ENCODE measurements at places on chromosomes 6 and 20.

DNA sequence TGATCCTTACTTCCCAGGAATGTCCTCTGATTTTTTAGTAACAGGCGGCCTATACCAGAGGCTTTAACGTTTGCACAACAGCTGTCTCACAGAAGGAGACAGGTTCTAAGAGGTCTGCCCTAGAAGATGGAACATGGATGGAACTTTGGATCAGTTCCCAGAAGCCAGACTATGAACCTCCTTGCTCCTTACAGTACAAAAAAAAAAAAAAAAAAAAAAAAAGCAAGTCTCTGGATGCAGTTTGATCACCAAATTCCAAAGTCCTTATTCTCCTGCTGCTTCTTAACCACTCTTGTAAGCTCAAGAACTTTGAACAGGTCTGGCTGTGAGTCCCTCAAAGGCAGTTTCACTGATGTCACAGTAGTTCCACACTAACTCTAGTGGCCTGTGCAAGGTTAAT lies 2.0 kb upstream of the TRMT11 start:
- no peak for DNase-seq

DNA sequence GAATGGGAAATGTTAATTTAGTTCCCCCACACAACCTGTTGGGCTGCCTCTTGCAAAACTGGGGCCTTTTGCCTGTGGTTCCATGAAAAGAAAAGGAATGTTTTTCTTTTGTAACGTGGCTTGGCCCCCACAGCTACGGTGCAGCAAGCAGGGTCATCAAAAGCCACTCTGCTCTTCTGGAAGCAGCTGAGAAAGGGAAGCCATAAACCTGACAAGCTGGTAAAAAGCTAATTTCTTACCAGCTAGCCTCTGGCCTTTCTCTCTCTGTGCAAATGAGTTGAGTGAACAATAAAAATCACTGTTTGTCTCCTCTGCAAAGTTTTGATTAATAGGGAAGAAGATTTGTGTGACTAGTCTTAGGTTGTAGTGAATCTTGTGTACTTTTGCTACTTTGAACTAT lies 23.5 kb upstream of the NOTCH4 start:
- no peak for DNase-seq

DNA sequence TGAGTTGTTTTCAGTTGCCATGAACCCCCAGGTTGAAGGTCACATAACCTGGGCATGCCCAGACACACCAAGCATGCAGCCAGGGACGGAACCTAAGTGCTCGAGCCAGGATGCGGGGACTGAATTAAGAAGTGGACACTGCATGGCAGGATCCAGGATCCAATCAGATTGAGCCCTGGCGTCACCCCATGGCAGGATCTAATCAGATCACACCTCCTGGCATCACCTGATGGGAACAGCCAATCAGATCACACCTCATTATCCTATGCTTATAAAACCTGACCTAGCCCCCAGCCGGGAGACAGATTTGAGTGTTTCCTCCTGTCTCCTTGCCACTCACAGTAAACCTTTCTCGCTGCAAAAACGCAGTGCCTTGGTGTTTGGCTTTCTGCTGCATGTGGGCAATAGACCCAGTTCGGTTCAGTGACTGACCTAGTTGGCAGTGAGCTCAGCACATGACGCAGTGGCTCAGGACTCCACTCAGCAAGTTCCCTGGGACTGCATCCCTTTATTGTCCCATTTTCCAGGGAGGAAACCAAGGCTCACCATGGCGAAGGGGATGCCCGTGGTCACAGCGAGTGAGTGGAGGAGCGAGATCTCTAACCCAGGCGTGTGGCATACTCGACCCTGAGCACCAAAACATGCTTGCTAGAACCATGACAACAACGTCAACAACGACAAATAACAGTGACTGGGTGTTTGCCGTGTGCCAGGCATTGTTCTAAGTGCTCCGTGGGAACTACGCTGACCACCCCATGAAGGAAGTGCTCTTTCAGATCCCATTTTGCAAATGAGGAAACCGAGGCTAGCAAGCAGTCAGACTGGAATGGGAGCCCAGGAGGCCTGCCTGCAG lies 66.3 kb downstream of the RBM38 start:
- DNase-seq, result no peak

GRCh38 chr20:63394069-63394919 lies 33.1 kb upstream of the CHRNA4 start:
- DNase-seq, result peak; percentile 42

DNA sequence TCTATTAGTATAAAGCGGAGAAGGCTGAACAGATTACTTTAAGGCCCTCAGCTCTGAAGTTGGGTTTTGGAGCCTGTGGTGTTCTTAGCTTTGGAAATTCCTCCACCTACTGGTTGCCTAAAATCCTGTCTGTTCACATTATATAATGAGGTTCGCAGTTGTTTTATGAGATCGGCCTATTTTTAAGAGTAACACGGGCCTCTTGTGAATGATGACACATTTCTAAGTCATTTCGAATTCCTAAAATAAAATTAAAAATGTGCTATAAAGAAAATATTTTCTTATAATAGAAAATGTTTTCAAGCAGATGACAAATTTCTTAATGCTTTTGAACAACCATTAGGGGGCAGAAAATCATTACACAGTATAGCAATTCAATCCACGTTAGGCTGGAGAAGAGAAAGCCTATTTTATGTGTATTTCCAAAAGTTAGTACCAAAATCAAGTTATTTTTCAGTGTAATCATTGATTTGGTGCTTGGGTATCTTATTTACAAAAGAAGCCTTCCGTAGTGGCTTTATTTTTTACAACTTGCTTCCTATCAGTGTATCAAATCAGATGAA lies 15.8 kb upstream of the FAM8A1 start:
- peak; percentile 74 for DNase-seq

GRCh38 chr6:5958921-5959320 lies 47.8 kb downstream of the NRN1 start:
- peak; percentile 36 for DNase-seq

GRCh38 chr20:60086821-60087562 lies 128.8 kb downstream of the CDH26 start:
- no peak for DNase-seq

DNA sequence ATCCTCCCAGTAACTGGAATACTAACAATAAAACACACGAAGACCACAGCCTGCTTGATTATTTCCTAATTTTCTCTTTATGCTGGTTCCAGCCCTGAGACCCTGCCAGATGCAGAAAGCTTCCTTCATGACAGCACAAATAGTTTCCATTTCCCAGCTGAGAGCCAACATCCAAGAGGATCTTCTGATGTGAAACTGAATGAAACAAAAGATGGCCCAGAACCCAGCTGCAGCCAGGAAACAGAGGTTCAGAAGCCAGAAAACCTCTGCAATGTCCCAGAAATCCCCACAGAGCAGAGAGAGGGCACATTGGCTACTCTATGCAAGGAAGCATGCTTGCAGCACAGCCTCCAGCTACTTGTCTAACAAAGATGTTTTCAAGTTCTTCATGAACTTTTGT lies 61.8 kb upstream of the PLEKHG1 start:
- no peak for DNase-seq

- no peak for DNase-seq
Observed at GRCh38 chr6:120871416-120872261, 462.6 kb downstream of the TBC1D32 start.

DNA sequence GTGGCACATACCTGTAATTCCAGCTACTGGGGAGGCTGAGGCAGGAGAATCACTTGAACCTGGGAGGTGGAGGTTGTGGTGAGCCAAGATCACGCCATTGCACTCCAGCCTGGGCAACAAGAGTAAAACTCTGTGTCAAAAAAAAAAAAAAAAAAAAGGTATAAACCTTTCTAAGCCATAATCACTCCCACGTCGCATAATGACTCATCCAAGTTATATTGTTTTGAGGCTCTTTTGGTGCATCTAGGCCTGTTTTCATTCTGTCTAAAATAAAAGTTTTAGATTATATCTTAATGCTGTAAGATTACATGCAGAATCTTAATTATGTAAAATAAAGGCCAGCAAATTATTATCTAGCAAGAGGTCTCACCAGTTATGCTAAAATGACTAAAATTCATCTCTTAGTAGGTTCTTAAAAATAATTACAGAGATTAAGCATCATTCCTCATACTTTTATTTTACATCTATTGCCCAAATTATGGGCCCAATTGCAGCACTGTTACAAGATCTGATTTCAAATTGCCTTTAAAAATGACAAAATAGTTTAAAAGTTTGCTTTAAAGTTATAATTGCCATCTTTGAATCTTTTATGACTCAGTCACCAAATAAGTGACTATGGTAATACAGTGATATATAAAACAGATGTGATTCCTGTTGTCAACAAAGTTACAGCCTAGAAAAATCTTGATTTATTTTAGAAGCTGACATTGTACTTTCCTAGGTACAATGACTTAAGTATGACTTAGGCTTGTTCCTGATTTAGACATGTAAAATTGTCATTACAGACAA lies 10.4 kb upstream of the SUMO4 start:
- no peak for DNase-seq

Measured in mesendoderm (in vitro differentiated cells).